NCI-H187 treated with DMSO at 0.1 percent for 48 hours (cell line): ENCODE measurements at places on chromosomes 4 and X.

DNA sequence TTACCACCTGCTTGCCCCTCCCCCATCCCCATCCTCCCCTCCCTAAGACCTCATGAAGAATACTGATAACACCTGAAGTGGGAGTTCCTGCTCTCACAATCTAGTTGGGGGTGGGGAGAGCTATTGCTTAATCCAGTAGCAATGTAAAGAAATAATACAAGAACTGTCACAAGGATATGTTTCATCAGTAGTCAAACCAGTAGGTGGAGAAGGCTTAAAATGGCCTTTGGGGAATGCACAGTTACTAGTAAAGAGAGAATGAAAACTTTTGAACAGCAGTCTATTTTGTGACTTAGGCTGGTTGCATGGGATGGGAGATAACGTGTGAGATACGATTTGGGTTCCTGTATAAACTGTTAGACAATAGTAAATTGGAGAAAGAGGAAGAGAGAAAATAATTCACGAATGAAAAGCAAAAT lies 6.0 kb downstream of the GALNT7 start:
- DNase-seq = no peak

GRCh38 chr4:32909736-32910135 lies 2189.6 kb downstream of the PCDH7 start:
- no peak for DNase-seq

GRCh38 chr4:165378745-165379677 lies at the start of gene CPE:
Gene CPE, plus strand, starts transcription at chr4:165379008. Its CDS starts 214 bp downstream, at chr4:165379222.
- no peak for DNase-seq

DNA sequence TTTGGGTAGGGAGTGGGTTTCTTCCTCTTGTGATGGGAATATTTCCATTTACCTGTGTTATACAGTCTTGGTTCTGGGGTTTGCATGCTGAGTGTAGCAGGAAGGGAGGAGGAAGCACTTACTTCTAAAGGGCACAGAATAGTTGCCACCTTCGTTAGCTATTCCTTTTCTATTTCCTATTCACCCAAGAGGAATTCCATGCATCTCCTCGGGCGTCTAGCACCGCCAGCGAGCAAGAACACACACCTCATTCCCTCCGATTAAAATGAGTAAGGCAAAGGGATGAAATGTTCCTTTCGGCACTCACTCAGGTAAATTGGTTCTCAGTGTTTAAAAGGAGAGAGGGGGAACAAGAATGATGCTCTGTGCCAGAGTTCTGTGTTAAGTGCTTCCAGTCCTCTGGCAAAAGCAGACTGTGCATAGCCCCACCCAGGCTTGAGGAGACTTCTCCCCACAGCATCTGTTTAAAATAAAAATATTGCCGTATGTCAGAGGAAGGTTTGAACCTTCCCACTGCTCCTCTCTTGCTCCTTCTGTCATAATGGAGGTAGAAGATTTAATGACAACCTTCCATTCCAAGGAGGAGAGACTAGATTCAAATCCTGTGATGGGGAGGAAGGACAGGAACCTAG lies 351.4 kb downstream of the PTTG2 start:
- DNase-seq = no peak

GRCh38 chr4:3302173-3302785 lies 9.5 kb downstream of the RGS12 start:
- no peak for DNase-seq

GRCh38 chr4:99219072-99219471 lies at the start of gene ADH6:
Gene ADH6, minus strand, starts transcription at chr4:99219246. Its CDS starts 94 bp downstream, at chr4:99219152.
- DNase-seq = no peak

DNA sequence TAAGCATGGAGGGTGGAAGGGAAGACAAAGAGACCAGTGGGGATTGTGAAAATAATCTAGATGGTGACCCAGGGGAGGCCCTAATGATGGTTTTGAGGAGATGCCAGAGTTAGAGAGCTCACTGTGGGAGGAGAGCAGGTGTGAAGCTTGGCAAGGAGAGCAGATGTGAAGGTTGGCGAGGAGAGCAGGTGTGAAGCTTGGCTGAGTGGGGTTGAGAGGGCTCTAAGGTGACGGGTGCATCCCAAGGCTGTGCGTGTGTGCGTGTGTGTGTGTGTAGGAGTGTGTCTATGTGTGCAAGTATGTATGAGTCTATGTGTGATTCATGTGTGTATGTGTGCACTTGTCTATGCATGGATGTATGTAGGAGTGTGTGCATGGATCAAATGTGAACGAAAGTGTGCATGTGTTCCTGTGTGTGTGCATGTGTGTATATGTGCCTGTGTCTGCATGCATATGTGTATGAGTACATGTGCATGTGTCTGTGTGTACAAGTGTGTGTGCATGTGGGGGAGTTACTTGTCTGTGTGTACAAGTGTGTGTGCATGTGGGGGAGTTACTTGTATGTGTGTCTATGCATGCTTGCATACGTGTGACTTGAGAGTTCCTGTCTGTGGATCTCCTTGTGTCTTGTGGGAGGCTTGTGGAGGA lies 72.0 kb downstream of the EVC start:
- peak; percentile 29 for DNase-seq

DNA sequence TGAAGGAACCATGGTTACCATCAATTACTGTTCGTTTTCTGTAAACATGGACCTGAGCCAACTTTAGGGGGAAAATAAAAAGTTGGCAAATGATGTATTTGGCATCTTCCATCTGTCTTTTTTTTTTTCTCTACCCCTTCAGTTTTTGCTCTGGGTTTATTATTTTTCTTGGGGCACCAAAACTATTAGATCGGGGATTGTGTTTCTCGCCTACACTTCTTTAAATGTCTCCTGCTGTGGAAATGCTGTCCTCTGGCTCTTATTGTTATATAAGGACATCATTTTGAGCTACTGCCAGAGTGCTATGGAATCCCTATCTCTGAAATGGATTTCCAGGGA lies 234.0 kb upstream of the SLIT2 start:
- DNase-seq = no peak

DNA sequence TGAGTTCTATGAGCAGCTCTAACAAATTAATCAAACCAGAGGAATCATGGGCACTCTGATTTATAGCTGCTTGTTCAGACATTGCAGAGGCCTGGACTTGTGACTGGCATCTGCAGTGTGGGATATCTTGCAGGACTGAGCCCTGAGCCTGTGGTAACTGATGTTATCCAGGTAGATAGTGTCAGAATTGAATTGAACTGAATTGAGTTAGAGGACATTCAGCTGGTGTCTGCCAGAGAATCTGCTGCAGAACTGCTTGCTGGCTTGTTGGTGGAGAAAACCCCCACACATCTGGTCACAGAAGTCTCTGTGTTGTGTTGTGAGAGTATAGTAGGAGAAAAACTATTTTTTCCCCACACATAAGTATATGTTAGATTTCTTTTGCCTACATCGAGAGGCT lies 42.2 kb downstream of the SMIM20 start:
- no peak for DNase-seq
